ENCODE measurements at places on chromosomes 1 and 21.

- DNase-seq: no peak
These were observed 216.1 kb downstream of the USH2A start for GRCh38 chr1:216207154-216207553.

DNA sequence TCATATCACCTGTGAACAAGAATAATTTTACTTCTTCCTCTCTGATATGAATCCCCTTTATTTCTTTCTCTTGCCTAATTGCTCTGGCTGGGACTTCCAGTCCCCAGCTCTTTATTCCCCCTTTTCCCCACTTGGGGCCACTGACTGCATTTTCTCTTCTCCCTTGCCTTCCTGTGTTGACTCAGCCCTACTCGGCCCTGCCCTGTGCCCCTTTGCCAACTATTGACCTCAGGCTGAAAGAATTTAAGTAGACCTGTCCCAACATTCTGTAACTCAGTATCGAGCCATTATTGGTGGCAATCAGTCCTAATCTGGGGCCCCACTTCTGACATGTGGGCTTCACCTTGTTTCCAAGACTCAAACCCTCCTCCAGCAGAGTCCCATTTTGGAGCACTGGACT lies 60.6 kb upstream of the STUM start:
- DNase-seq: peak; percentile 17

GRCh38 chr1:217004776-217005436 lies 281.7 kb upstream of the ESRRG start:
- DNase-seq: no peak

DNA sequence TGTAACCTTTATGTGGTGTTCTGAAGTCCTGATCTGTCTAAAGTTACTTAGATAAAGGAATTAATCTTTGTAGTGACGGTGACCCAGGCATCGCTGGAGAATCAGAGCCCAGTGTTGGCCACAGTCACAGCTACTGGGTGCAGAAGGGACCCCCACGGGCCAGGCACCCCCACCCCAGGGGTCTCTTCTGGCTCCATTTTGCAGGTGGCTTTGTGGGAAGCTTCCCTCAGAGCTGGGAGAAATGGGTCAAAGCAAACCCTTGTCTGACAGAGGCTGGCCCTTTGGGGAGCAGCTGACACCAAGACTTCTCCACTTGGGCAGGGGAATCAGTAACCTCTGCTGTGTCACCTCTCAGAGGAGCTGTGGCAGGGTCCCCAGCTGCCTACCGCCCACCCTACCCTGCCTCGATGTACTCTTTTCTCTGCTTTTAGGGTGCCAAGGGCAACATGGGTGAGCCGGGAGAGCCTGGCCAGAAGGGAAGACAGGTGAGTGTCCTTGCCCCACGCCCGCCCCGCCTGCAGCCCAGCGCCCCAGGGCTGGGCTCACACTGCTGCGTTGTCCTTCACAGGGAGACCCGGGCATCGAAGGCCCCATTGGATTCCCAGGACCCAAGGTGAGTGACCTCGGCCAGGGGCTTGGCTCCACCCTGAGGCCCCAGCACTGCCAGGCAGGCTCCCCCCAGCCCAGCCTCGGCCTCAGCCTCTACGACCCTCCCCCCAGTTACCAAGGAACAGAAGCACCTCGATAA lies 17.7 kb downstream of the COL6A2 start:
- peak; percentile 18 for DNase-seq

DNA sequence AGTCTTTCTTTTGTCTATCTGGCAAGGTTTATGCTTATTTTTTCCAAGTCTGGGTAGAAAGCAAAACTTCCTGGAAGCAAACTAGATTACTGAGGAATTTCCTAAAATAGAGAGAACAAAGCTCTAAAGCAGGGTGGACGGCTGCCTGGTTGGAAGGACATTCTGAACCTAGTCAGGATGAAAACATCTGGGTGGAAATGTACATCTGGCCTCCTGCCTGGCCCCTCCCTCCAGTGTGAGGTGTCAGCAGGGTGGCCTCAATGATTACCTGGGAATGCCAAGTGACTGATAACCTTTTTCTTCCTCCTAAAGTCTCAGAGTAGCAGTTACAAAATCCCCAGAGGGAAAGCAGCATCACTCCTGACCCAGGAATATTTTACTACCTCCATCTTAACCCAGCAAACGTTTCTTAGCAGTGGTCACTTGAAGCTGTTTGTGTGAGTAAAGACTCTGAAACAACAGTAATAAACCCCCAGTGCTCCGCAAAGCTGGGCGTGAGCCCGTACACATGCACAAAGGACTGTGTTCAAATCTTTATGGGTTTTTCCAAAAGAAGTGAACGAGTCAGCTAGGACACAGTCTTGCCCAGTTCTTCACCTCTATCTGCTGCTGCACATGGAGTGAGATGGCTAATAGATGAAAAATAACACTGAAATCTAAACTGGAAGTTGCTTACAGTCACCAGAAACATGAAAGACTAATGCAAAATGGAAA lies 18.9 kb downstream of the ANGPTL7 start:
- DNase-seq: no peak

GRCh38 chr1:192986110-192986747 lies 72.9 kb downstream of the UCHL5 start:
- no peak for DNase-seq

GRCh38 chr1:125119024-125119441 lies 3934.3 kb downstream of the SRGAP2C start:
- peak; percentile 5 for DNase-seq

GRCh38 chr1:16088996-16089395 lies 15.5 kb upstream of the FAM131C start:
- DNase-seq: peak; percentile 33

DNA sequence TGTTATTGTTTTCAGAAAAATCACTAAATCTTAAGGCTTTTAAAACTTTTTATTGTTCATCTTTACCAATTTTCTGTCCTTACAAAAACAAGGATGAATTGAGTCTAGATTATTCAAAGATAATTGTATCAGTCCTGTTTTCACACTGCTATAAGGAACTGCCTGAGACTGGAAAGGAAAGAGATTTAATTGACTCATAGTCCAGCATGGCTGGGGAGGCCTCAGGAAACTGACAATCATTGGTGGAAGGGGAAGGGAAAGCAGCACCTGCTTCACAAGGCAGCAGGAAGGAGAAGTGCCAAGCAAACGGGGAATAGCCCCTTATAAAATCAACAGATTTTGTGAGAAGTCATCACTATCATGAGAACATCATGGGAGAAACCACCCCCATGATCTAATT lies 455.6 kb upstream of the ZP4 start:
- no peak for DNase-seq

DNA sequence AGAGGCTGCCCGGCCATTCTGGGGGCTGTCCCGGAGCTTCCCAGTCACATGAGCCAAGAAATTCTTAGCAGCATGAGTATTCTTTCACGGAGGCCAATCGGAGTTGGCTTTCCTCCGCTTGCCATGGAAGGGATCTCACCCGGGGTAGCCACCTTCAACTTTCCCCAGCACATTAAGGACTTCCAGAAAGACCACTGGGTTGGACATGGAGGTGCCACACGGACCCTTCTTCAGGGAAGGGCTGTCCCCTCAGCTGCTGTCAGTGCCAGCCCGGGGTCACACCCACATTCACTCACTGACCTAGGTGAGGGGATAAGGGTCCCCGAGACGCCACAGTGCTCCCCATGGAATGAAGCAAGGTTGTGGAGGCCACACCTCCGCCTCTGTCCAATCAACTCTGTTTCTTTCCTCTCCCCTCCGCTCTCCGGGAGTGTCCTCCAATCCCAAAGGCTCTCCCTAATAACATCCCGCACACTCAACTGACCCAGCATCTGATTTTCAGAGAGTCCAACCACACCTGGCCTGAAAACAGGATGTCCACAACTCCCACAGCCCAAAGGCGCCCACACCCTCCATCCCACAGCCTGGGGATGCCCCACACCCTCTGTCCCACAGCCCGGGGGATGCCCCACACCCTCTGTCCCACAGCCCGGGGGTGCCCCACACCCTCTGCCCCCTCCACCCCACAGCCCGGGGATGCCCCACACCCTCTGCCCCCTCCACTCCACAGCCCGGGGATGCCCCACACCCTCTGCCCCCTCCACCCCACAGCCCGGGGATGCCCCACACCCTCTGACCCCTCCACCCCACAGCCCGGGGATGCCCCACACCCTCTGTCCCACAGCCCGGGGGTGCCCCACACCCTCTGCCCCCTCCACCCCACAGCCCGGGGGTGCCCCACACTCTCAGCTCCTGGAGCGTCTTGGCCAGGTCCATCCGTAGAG lies 19.4 kb downstream of the RSPH1 start:
- DNase-seq: no peak

All from H9 (cell line).